ENCODE measurements at places on chromosomes 2 and 18.

DNA sequence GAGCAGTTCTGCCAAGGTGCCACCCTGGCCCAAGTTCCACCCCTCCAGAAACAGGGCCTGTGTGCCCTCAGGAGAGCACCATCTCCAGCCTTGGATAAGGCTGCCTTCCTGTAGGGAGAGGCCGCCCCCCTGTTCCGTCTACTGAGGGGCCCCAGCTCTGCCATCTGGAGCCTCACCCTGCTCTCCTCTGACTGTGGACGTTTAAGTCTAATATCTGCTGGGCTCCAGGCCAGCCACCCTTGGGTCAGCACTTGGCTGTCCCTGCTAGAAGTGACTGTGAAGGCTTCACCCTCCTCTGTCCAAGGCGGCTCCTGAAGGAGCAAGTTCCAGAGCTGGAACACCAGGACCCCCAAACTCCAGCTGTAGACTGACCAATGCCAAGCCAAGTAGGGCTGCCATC lies 26.3 kb downstream of the RHOB start:
- DNase-seq, result no peak

DNA sequence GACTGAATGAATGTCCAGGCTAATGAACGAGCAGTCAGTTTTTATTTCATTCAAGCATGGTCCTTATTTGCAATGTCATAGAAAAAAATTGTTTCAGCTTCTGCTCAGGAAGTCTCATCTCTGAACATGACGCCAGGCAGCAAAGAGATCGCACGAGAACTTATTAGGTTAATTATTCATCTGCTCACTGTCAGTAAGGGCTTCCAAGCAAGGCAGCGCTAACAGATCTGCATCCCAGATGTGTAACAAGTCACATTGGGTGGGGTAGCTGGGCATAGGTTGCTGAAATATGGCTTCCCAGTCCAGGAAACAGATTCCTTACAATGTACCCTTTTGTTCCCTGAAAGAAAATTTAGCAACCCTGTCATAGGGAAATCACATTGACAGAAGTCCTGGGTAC lies 63.5 kb downstream of the ANKRD44 start:
- DNase-seq, result no peak

- DNase-seq, result no peak
Measured at GRCh38 chr2:48572816-48573215, 42.9 kb downstream of the STON1 start.

DNA sequence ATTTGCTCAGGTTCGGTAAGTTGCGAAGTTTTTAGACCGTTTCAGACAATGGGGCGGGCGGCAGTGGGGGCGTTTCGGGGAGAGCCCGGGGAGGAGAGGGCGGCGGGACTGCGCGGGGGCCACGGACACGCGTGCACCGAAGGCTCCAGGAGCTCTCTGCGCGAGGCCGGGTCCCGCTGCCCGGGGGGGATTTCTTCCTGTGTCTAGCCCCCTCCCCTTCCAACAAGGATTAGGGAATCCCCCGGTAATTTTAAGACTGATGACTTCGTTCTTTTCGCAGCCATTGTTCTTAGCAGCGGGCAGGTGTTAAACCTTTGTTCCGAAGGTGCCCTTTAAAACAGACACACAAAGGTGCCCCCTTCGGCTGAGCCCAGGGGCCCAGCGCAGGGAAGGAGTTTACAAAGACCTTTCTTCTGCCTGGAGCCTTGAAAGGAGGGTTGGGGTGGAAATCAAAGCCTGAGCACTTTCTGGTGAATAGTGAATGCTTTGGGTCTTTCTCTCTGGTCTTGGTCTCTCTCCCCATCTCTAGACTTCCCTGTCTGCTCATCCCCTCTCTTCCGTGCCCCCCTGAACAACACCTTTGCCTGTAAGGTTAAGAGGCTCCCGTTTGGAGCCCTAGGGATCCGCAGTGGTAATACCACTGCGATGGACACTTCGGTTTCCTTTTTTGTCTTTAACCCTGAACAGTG lies 2.1 kb downstream of the TRIB2 start:
- DNase-seq, result no peak

DNA sequence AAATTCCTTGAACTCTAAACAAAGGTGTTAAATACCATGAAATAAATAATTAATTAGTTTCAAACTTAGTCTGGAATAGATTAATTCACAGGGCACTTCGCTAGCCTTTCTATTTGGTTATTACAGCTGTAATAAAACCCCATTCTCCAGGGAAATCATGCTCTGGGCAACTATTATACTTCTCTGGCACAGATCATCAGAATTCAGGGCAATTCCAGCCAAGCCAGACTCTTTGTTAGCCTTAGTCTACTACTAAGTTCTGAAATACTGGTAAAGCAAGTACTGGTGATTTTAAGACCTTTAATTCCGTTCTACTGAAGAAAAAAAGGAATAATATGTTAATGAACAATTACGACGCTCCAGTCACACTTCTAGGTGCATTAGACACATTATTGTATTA lies 123.4 kb upstream of the PDE1A start:
- DNase-seq, result no peak

DNA sequence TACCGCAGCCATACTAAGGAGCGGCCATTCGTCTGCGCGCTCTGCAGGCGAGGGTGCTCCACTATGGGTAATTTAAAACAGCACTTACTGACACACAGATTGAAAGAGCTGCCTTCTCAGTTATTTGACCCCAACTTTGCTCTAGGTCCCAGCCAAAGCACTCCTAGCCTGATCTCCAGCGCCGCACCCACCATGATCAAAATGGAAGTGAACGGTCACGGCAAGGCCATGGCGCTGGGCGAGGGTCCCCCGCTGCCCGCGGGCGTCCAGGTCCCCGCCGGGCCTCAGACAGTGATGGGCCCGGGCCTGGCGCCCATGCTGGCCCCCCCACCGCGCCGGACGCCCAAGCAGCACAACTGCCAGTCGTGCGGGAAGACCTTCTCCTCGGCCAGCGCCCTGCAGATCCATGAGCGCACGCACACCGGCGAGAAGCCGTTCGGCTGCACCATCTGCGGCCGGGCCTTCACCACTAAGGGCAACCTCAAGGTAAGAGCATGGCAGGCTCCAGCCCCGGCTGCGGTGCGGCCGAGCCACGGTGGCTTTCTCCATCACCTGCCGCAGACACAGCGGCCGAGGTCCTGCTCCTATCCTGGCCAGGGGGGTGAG lies 15.5 kb downstream of the SALL3 start:
- DNase-seq, result no peak

DNA sequence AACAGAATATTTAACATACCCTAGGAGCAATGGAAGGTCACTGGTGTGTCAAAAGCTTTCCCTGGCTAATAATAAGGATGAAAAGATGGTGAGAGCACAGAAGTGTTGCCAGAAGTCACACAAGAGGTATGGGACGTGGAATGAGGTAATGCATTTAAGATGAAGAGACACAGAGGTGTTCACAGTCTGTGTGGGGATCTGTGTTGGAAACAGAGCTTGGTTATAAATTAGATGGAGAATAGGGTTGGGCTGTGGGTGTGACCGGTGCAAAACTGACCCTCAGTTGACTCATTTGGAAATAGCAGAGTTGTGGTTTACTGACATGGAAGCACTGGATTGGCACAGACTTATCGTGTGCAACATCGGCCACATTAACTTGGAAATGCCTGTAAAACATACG lies 372.5 kb downstream of the SATB2 start:
- no peak for DNase-seq

- no peak for DNase-seq
Measured at GRCh38 chr18:11981192-11981542, at the start of gene IMPA2. Gene IMPA2 (plus strand): TSS chr18:11981507. CDS start chr18:11981670, 163 bp downstream.

DNA sequence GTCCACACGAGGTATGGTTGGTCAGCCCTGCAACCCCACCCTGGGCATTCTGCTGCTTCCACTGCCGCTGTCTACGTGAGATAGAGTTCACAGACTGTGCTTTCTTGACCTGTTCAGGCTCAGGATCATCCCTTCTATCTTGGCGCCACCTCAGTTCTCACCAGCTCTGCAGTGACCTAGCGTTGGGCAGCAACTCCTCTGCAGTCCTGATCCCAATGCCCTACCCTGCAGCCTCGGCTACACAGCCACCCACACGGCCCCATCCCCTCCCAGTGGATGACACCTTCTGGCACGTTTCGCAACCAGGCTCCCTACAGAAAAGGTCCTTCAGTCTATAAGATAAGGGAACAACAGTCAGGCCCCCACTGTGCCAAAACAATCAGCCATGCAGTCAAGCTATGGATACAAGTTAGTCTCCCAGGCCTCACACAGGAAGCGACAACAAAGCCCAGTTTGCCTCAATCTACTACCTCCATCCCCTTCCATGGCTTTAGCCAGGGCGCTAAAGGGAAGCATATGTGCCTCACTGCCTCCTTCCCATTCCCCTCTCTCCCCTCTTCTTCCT lies 317.9 kb upstream of the PKDCC start:
- no peak for DNase-seq

DNA sequence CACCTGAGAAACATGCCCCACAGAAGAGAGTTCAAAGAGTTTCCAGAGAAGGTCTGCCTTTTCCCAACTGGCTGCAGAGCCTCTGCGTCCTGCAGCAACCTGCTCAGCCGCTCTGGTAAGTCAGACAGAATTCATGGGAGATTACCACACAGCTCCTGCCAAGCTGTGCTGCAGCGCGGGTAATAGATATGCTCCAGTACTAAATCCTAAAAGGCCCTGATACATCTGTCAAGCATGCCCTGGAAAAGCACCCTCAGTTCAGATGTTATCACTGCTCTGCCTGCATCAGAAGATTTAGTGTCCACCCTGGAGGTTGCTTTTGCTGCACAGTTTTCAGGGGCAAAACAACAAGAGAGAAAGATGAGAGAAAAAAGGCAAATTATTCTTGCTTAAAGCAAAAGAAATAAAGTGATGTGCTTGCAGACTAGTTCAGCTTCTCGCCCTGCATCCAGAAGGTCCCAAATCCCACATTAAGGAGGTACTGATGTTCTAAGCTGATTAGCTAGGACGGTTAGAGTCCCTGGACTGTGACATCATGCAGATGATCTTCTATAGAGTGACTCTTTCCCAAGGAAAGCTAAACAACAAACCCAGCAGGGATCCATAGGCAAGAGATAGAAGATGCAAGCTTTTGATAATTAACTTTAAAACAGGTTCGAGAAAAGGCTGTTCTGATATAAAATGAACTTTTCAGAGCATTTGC lies 488.6 kb downstream of the BCL11A start:
- no peak for DNase-seq

DNA sequence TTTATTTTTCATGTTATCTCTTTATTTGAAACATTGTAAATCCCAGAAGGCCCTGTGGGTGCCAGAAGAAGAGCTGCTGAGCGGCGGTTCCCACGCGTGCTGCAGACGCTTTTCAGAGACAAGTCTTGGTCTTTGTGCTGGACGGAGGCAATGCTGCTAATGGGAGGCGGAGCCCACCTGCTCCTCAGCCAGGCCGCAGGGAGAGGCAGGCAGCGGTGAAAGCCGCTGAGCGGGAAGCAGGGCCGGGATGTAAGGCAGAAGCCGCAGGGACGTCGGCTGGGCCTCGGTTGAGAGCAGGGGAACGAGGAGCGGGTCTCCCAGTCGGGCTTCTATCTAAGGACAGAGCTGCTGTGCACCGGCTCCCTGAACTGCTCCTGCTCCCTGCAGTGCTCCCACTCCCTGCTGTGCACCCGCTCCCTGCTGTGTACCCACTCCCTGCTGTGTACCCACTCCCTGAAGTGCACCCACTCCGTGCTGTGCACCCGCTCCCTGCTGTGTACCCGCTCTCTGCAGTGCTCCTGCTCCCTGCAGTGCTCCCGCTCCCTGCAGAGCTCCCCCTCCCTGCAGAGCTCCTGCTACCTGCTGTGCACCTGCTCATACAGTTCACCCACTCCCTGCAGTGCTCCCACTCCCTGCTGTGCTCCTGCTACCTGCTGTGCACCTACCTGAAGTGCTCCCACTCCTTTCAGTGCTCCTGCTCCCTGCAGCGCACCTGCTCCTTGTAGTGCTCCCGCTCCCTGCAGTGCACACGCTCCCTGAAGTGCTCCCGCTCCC lies 16.4 kb downstream of the TMEM18 start:
- no peak for DNase-seq

GRCh38 chr18:23223641-23224040 lies 88.4 kb downstream of the CABLES1 start:
- no peak for DNase-seq

DNA sequence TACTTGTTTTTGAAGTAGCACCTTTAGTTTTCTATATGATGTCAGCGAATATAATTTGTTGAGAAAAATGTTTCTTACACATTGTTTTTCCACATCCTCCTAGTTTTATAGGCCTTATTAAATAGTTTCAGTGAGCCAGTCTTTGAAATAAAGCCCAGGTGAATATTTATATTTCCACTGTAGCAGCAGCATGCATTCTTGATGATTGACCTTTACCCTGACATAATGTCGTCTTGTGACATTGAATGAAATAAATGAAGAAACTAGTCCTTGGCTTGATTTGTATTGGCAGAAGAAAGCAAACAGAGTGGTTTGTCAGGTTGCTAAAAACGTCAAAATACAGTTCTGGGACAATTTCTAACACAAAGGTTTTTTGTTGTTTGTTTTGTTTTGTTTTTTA lies 84.4 kb downstream of the EHBP1 start:
- no peak for DNase-seq

- no peak for DNase-seq
Measured at GRCh38 chr2:45533771-45534170, 77.3 kb downstream of the SRBD1 start.

- no peak for DNase-seq
Measured at GRCh38 chr2:161228511-161229240, 68.4 kb downstream of the TANK start.

DNA sequence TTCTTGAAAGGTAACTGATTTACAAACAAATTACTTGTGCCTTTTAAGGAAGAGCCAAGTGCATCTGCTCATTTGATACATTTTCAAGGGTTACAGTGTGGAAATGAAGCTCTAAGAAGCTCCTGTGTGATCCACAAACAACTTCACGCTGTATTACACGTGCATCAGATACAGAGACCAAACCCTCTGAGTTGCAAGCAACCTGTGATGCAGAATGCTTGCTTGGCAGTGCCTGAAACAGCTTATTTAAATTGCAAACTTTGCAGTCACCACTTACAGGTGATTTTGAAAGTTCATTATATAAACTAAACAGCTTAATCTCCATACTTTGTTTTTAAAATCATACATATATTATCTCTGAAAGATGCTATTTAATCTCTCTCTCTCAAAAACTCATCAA lies 50.1 kb downstream of the ZEB2 start:
- DNase-seq, result no peak
